ENCODE measurements at places on chromosomes 13 and 19.

DNA sequence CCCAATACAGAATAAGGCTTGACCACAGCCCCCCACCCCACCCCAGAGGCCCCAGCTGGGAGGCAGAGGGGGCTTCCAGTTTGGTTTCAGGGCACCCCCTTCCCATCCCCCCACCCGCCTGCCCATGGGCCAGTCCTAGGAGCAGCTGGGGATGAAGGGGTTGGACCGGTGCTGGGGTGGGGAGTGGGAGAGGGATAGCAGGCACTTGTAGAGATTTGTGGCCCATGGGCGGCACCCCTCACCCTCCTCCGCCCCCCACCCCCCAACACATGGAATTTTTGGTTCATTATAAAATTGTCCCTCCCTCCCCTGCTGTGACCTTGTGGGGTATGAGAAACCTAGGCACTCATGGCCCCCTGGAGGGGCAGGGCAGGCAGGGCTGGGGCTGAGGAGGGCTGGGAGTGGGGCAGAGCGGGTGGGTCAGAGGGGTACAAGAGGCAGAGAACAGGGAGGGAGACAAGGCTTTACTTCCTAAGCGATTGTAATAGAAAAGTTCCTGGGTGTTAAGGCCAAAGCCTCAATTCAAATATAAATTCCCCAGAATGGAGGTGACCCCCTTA, 5.3 kb upstream of the GSK3A start:
- DNase-seq, result no peak

- DNase-seq, result no peak
These were observed 3.0 kb downstream of the PPP6R1 start for GRCh38 chr19:55255618-55256423.

- no peak for DNase-seq
These were observed 85.2 kb downstream of the LRRC63 start for GRCh38 chr13:46296921-46297320.

- DNase-seq, result no peak
These were observed 93.4 kb downstream of the ABCC4 start for GRCh38 chr13:95207769-95208366.

GRCh38 chr13:26998292-26998691, 173.3 kb downstream of the USP12 start:
- no peak for DNase-seq

DNA sequence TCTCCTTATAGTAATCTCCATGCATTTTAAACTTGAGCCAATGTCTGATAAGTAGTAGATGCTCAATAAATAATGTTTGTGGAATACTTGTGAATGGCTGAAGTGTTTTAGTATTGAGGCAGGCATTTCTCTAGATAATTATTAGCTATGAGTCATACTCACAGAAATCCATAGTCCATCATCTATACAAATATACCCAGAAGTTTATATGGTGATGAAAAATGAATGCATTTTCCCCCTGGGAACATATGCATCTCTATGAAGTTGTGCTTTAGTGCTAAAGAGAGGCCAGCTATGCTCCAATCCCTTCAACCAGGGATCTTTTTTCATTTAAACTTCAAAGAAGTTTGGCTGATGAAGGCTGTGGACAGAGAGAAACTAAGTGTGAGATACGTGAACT, 17.2 kb downstream of the MBNL2 start:
- DNase-seq, result no peak

- DNase-seq, result no peak
These were observed 252.6 kb downstream of the SLITRK5 start for GRCh38 chr13:87923753-87924152.

GRCh38 chr19:11942843-11943108, 17.9 kb downstream of the ZNF700 start:
- no peak for DNase-seq

GRCh38 chr19:45667620-45668341, at the start of gene GIPR:
GIPR (plus strand) TSS chr19:45668221; CDS start chr19:45669521, 1,300 bp downstream.
- DNase-seq, result no peak

DNA sequence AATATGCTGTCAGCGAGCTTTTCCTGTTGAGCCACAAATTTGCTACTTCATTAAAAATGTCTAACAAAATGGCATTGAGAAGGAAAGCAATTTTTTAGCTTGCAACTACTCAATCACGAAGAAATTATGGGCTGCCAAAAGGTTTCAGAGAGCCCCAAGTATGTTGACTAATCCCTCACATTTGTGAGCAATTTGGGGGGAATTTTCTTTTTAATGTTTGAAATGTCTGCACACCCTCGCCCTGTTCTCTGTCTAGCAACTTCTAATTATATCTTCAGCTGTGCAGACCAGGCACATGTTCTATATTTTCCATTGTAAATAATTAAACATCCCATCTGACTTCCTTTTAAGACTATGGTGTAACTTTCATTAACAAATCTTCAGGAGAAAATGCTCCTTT, 192.9 kb downstream of the DCT start:
- no peak for DNase-seq

GRCh38 chr19:21602082-21602658, 96.8 kb downstream of the ZNF429 start:
- DNase-seq, result no peak

DNA sequence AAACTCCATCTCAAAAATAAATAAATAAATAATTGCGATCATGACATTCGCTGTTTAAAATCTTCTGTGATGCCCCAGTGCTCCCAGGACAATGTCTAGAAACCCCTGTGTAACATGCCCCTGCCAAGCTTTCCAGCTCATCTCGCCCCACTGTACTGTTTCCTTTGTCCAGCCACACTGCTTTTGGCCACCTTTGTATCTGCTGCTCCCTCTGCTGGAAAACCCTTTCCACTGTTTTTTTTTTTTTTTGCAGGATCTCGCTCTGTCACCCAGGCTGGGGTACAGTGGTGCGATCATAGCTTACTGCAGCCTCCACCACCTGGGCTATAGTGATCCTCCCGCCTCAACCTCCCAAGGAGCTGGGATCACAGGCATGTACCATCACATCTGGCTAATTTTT, 7.5 kb downstream of the PLAUR start:
- no peak for DNase-seq

DNA sequence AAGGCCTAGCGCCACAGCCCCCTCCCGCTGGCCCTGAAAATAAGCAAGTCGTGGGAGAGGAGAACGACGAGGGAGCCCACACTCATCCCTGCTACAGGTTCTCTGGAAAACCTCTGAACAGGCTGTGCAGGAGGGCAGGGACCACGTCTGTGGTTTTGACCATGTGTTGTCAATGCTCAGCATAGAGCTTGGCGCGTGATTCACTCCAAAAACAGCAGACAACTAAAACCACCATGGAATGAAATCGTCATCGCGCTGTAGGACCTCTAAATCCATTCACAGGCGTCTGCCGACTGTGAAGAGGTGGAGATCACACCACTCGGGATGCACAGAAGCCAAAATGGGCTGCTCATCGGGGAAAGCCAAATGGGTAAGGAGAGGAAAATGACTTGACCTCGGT, 121.3 kb downstream of the COL4A1 start:
- DNase-seq, result no peak

- DNase-seq, result no peak
These were observed 15.4 kb downstream of the CEBPG start for GRCh38 chr19:33388725-33389420.

GRCh38 chr19:45677351-45678230, 9.6 kb downstream of the GIPR start:
- no peak for DNase-seq

DNA sequence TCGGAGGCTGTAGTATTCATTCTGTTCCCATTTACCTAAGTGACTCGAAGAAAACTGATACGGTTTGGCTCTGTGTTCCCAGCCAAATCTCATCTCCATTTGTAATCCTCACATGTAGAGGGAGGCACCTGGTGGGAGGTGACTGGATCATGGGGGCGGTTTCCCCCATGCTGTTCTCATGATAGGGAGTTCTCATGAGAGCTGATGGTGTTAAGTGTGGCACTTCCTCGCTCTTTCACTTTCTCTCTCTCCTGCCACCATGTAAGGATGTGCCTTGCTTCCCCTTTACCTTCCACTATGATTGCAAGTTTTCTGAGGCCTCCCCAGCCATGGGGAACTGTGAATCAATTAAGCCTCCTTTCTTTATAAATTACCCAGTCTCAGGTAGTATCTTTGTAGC, 23.5 kb downstream of the SLAIN1 start:
- DNase-seq, result no peak

- DNase-seq, result no peak
These were observed 28.4 kb downstream of the ADGRL1 start for GRCh38 chr19:14177496-14178074.

GRCh38 chr13:40494946-40495620, 171.4 kb downstream of the FOXO1 start:
- DNase-seq, result no peak

Measured in cortex of kidney (tissue), 1 donor.